ENCODE measurements at places on chromosomes 4 and X. TPM values are rescaled to one million over a fixed set of nuclear protein-coding genes. Genes with fewer than 3 reads are reported as not detected.

The GJB1 gene
- total RNA-seq = not detected

The ERCC6L gene
- total RNA-seq = 0.62 TPM

The MAGEE2 gene
- total RNA-seq = 4.4 TPM

The NLGN3 gene
- 18.7 TPM for total RNA-seq

The NWD2 gene
- total RNA-seq = 44.5 TPM

The CRMP1 gene
- total RNA-seq = 555 TPM

The APELA gene
- total RNA-seq = not detected

The CYP4V2 gene
- total RNA-seq = 7.2 TPM

The LRRC66 gene
- 0.47 TPM for total RNA-seq

The TKTL2 gene
- 0.47 TPM for total RNA-seq

The FBXW7 gene
- total RNA-seq = 285 TPM

The FATE1 gene
- total RNA-seq = not detected

The UGT2B11 gene
- not detected for total RNA-seq

The CYP2U1 gene
- 14.2 TPM for total RNA-seq

The HSFX4 gene
- not detected for total RNA-seq

The DGKK gene
- 0.47 TPM for total RNA-seq

The DDX53 gene
- not detected for total RNA-seq

The TLR10 gene
- total RNA-seq = 2.5 TPM

The NXF2 gene
- total RNA-seq = not detected

The RIPPLY1 gene
- not detected for total RNA-seq

The PABPC1L2B gene
- total RNA-seq = not detected

The SLC16A2 gene
- 17.9 TPM for total RNA-seq

The WDFY3 gene
- 208 TPM for total RNA-seq

The RNF212 gene
- 1.1 TPM for total RNA-seq

The CWH43 gene
- total RNA-seq = not detected

The PGAM4 gene
- not detected for total RNA-seq

The TMPRSS11D gene
- not detected for total RNA-seq

The BTK gene
- 0.94 TPM for total RNA-seq

The VSIG1 gene
- not detected for total RNA-seq

The SPON2 gene
- total RNA-seq = 3.3 TPM

The TMEM150C gene
- total RNA-seq = 90.0 TPM

The FAM149A gene
- total RNA-seq = 38.8 TPM

The PDZD4 gene
- total RNA-seq = 148 TPM

The ADGRG4 gene
- not detected for total RNA-seq

The L1CAM gene
- 98.1 TPM for total RNA-seq

The AWAT2 gene
- not detected for total RNA-seq

The FAM120C gene
- 7.2 TPM for total RNA-seq

The TXK gene
- total RNA-seq = 3.1 TPM

The APLN gene
- 2.7 TPM for total RNA-seq

Data from occipital lobe (tissue), 3 donors.